Naive thymus-derived CD8-positive, alpha-beta T cell (primary cell): ENCODE measurements at places on chromosomes 6 and 20.

- H3K36me3 ChIP-seq = no peaks in the 10 kb centered on the region
- no peaks in the 10 kb centered on the region for H3K4me1 ChIP-seq
- DNase-seq = no peak
These were observed 24.7 kb downstream of the EDN3 start for GRCh38 chr20:59325142-59325523.

GRCh38 chr20:61460261-61461052, 208.4 kb downstream of the CDH4 start:
- H3K27ac ChIP-seq = no peak overlapping the region
- H3K36me3 ChIP-seq = no peaks in the 10 kb centered on the region
- DNase-seq = no peak
- no peaks in the 10 kb centered on the region for H3K4me1 ChIP-seq
- no peak overlapping the region for H3K4me3 ChIP-seq

DNA sequence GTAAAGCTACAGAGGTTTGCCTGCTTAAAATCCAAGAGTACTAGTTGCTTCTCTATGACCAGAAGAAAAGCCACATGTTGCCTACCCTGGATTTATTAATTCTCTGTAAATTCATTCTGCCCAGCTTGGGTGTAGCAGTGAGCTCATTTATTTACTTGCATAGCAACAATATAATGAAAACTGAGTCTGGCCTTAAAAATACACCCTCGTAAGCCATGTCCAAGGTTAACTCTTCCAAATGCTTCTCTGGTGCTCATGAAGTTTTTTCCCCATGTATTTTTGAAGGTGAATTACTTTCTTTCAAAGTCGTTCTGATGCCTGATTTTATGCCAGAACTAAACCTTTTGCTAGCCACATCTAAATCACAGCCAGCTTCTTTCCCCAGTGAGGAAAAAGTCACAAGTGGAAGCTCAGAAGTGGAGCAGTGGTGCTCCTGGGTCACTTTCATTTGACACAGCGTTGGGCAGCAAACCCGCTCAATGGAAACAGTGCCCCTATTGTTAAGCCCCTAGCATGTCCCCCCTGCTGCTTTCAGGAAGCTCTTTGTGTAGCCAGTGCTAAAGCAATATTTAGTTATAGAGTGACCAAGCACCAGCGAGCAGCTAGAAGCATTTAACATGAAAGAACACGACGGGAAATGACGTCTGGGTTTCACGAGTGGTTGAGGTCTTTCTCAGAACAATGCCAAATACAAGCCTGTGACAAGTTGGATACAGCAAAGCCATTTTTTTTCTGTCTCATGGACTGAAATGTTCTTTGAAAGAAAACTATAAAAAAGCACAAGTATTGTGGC, 29.8 kb downstream of the NEDD9 start:
- peaks cover 60% of the 10 kb centered on the region for H3K4me1 ChIP-seq
- H3K27me3 ChIP-seq = no peaks in the 10 kb centered on the region
- H3K36me3 ChIP-seq = peaks cover 48% of the 10 kb centered on the region

DNA sequence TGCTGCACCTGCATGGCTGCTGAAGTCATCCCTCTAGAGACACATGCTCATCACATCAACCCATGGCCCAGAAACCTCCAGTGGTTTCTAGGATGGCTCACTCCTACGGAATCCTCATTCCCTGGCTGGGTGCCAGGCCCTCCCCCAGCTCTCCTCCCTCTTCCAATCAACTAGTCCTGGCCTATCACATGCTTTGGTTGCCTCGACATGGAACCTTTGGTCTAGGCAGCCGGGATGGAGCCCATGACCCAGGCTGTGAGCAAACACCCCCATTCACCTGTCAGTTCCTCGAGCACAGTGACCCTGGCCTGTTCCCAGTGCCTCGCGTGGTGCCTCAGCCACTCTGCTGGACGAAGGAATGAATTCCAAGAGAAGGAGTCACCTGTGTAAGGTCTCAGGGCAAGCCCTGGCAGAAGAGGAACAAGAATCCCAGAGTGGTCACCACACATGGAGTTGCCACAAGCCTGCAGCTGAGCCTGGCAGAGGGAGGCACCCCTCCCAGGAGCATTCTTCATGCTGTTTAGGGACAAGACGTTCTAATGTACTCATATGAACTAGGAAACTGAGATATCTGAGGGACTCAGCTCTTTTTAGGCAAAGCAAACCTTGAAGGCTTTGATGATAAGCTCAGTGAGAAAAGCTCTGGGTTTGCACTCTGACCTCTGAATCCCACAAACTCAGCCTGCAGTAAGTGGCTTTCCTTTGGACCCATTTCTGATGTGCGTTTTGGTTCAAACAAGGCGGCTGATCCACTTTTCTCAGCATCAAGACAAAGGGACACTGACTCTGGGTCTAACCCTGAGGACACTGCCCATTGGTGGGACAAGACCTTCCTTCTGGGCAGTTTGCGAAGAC, 40.2 kb downstream of the PPP1R3G start:
- peaks cover 4% of the 10 kb centered on the region for H3K36me3 ChIP-seq
- no peak overlapping the region for H3K4me3 ChIP-seq
- DNase-seq = no peak
- no peaks in the 10 kb centered on the region for H3K4me1 ChIP-seq

DNA sequence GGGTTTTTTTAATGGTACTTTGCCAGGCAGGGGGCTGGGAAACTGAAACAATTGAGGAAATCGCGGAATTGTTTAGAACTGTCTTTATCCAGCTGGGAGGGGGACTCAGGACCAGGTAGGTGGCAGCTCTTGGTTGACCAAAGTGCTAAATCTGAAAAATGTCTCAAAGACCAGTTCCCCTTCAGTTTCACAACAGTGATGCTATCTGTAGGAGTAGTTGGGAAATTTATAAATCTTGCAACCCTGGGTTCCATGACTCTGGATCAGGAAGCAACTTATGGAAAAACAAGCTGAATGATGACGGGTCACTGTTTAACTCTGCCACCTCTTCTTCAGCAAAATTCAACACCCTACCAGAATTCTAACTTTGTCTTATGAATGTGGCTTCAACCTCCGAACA, 99.7 kb downstream of the FAM50B start:
- H3K4me1 ChIP-seq = no peaks in the 10 kb centered on the region
- no peak for DNase-seq

- H3K4me1 ChIP-seq = no peaks in the 10 kb centered on the region
- H3K4me3 ChIP-seq = no peak overlapping the region
- H3K27me3 ChIP-seq = peaks cover 8% of the 10 kb centered on the region
- H3K27ac ChIP-seq = no peak overlapping the region
- no peaks in the 10 kb centered on the region for H3K36me3 ChIP-seq
These were observed 170.9 kb downstream of the FUT9 start for GRCh38 chr6:96186516-96187195.

- peaks cover 18% of the 10 kb centered on the region for H3K27me3 ChIP-seq
- no peak overlapping the region for H3K27ac ChIP-seq
- DNase-seq = no peak
- no peak overlapping the region for H3K4me3 ChIP-seq
- no peaks in the 10 kb centered on the region for H3K4me1 ChIP-seq
These were observed 600.4 kb upstream of the JAG1 start for GRCh38 chr20:11274141-11274594.

GRCh38 chr6:44126320-44127149, 717 bp downstream of the MRPL14 start:
- H3K4me3 ChIP-seq = peak overlapping the region; percentile 98
- no peaks in the 10 kb centered on the region for H3K27me3 ChIP-seq
- peak; percentile 38 for DNase-seq
- peaks cover 35% of the 10 kb centered on the region for H3K4me1 ChIP-seq
- peaks cover 5% of the 10 kb centered on the region for H3K36me3 ChIP-seq
- H3K27ac ChIP-seq = peak overlapping the region; percentile 88

DNA sequence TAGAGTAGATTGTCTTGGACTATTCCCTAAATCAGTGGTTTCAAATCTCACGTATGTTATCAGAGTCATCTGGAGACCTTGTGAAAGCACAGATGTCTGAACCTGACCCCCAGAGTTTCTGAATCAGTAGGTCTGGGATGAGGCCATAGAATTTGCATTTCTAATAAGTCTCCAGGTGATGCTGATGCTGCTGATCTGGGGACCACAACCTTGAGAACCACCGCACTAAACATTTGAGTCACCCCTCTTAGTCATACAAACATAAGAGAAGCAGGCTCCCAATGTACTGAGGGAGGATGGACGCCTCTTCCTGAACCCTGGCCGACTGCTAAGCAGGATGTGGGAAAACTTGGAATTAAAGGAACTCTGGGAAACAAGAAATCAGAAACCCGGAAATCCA, 187.8 kb upstream of the PRDM1 start:
- H3K27ac ChIP-seq = no peak overlapping the region
- H3K36me3 ChIP-seq = no peaks in the 10 kb centered on the region
- H3K27me3 ChIP-seq = peaks cover 19% of the 10 kb centered on the region
- H3K4me3 ChIP-seq = no peak overlapping the region

GRCh38 chr6:42359021-42359420, 92.7 kb downstream of the TRERF1 start:
- H3K4me1 ChIP-seq = peaks cover 24% of the 10 kb centered on the region
- DNase-seq = no peak
- H3K36me3 ChIP-seq = peaks cover 5% of the 10 kb centered on the region
- H3K27ac ChIP-seq = no peak overlapping the region
- no peaks in the 10 kb centered on the region for H3K27me3 ChIP-seq

DNA sequence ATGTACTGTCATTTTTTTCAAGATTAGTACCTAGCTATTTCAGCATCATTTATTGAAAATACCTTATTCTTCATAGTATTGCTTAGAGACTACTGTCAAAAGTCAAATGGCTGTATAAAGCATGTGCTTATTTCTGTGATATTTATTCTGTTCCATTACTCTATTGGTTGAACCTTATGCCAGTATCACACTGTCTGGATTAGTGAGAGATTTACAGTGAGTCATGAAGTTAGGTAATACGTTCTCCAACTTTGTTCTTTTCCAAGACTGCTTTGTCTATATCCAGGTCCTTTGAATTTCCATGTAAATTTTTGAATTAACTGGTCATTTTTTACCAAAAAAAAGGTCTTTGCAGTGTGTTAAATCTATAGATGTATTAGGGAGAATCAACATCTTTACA, 18.6 kb upstream of the RNF217 start:
- no peaks in the 10 kb centered on the region for H3K4me1 ChIP-seq
- no peak overlapping the region for H3K27ac ChIP-seq
- no peak overlapping the region for H3K4me3 ChIP-seq
- peaks cover 4% of the 10 kb centered on the region for H3K27me3 ChIP-seq
- H3K36me3 ChIP-seq = peaks cover 10% of the 10 kb centered on the region

GRCh38 chr6:3235486-3235885, 8.0 kb upstream of the TUBB2B start:
- peaks cover 20% of the 10 kb centered on the region for H3K4me1 ChIP-seq
- no peaks in the 10 kb centered on the region for H3K36me3 ChIP-seq
- H3K27me3 ChIP-seq = peaks cover 59% of the 10 kb centered on the region

- peaks cover 7% of the 10 kb centered on the region for H3K36me3 ChIP-seq
- no peaks in the 10 kb centered on the region for H3K27me3 ChIP-seq
- H3K27ac ChIP-seq = peak overlapping the region; percentile 84
- no peak for DNase-seq
- no peak overlapping the region for H3K4me3 ChIP-seq
These were observed 11.4 kb downstream of the DDX27 start for GRCh38 chr20:49230561-49231133.
